ENCODE measurements at places on chromosomes 7 and 10. TPM values are rescaled to one million over a fixed set of nuclear protein-coding genes. Genes with fewer than 3 reads are reported as not detected.

CTNNA3 gene
- 4.3 TPM for polyA plus RNA-seq

DNA sequence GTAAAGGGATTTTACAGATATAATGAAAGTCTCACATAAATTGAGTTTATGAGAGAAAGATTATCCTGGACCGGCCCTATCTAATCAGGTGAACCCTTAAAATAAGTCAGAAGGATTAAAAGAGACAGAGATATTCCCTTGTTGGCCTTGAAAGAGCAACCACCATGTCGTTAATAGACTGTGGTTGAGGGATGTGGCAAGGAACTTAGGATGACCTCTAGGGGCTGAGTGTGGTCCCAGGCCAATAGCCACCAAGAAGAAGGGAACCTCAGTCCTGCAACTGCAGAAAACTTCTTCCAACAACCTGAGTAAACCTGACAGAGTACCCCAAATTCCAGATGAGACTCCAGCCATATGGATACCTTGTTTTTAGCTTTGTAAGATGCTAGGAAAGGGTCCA lies 121.5 kb downstream of the POLR1F start:
- DNase-seq, result no peak

GALNT11 gene
- 127 TPM for polyA plus RNA-seq

ZNF800 gene
- 25.3 TPM for polyA plus RNA-seq

DNA sequence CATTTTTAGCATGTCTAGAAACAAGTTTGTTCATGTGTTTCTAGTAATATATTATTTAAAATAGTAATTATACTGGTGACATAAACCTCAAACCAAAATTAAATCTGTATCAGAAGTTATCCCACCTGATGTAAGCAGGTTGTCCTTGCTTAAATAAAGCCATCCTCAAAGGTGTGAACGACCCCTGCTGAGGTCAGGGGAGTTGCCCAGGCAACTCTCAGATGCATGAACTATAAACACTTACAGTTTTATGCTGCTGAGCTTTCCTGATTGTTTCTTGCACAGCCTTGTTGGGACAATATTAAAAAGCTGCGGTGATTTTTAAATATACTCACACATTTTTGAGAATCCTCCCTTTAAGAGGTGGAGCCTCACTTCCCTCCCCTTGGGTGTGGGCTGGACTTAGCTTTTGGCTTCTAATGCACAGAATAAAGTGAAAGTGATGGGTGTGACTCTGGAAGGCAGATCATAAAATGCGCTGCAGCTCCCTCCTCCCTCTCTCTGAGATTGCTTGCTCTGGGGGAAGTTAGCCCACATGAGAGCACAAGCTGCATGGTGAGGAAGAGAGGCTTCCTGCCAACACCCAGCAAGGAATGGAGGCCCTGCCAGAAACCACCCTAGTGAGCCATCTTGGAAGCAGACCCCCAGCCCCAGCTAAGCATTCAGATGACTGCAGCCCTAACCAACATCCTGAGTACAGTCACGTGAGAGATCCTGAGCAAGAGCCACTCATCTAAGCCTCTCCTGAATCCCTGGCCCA lies 152.7 kb downstream of the SKIDA1 start:
- DNase-seq, result peak; percentile 68

PLA2G12B gene
- 10.4 TPM for polyA plus RNA-seq

TMEM213 gene
- polyA plus RNA-seq, result 39.2 TPM

- no peak for DNase-seq
Observed at GRCh38 chr7:135194494-135195095, 16.7 kb downstream of the WDR91 start.

DNA sequence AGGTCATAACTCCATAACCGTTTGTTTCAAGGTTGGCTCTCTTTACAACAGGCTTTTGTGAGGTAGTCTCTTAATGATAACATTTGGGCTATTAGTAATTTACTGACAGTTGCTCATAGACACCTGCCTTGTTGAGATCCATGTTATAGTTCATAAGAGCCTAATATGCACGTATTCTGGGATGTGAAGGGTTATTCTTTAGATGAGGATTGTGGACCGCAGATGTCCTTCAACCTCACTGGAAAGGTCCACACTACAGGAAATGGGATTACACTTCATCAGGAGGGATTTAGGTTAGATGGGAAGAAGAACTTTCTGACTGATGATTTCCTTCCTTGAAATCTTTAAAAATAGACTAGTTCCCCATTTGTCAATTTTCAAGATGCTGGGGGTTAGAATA lies 62.8 kb downstream of the SAMD9 start:
- DNase-seq, result no peak

- no peak for DNase-seq
Observed at GRCh38 chr7:1457949-1458682, 1.2 kb downstream of the MICALL2 start.

DNA sequence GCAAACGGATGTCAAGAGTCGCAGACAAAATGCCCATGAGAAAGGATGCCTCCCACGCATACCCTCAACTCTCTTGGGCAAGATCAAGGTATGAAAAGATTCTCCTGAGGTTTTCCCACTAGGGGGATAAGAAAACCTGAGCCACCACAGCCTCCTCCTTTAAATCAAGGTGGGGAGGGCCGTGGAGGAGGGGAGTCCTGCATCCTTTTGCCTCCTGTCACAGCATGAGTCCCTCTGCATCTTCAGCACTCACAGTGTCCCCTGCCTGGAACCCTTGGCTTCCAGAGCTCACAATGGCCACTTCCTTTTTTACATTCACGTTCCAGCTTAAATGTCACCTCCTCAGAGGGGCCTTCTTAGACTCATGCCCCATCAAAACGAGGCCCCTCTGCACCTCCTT lies 207.6 kb downstream of the GLI3 start:
- no peak for DNase-seq

DNA sequence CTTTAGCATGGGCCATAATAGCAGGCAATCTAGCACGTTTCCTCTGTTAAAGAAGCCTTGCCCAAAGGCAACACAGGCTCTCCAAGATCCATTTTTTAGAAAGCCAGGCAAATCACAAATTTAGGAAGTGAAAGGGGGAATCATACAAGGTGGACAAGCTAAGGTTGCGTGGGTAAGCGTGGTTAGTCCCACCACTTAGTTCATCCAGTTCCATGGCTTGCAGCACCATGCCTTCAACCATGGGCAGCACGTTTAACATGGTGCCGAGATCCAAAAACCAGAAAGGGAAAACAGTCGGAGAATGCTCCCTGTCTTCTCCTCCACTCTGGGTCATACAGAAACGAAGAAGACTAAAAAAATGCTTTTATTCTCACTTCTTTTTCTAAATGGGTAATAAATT lies 234.4 kb upstream of the IMMP2L start:
- DNase-seq, result no peak

DNA sequence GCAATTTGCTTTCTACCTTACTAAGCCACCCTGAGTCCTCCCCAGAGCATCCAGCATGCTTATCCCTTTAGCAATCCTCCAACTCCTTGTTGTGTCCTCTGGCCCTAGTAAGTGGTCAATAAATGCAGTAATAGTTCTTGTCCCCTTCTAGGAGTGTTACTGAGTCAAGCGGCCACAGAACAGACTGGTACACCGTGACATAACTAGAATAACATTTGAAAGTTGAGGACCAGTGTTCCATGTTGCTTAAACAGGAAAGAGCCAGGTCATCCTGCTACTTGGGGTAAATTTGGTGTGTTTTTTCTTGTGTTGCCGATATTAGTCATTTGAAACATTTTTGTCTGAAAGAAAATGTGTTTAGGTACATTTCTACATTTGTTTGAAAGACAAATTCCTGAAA lies 4.8 kb upstream of the CDK6 start:
- no peak for DNase-seq

PAPSS2 gene
- 37.2 TPM for polyA plus RNA-seq

LOXL4 gene
- 3.7 TPM for polyA plus RNA-seq

DNA sequence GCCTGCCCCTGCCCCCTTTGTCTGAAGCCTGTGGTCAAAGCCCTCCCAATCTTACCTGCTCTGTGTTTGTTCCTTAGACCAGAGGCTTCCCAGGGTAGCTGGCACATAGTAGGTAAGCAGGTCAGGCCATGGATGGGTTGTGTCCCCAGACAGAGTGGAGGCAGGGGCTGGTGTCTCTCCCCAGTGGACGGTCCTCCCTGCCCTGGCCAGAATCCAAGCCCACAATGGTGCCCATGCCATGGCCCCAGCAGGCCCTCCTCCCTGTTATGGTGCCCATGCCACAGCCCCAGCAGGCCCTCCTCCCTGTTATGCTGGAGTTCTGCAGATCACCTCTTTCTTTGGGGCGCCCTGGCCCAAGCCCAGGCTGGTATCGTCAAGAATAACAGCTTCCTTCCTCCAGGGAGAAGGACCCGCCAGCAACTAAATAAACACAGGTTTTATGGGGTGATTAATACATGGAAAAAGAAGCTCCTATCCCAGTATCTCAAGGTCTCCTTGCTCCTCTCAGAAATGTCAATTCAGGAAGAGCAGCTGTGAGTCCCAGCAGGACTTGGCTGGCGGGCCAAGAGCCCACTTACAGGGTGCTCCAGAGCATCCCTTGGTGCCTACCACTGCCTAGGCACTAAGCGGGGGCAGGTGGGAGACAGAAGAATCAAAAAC lies 82.0 kb downstream of the NEURL1 start:
- DNase-seq, result no peak

DNA sequence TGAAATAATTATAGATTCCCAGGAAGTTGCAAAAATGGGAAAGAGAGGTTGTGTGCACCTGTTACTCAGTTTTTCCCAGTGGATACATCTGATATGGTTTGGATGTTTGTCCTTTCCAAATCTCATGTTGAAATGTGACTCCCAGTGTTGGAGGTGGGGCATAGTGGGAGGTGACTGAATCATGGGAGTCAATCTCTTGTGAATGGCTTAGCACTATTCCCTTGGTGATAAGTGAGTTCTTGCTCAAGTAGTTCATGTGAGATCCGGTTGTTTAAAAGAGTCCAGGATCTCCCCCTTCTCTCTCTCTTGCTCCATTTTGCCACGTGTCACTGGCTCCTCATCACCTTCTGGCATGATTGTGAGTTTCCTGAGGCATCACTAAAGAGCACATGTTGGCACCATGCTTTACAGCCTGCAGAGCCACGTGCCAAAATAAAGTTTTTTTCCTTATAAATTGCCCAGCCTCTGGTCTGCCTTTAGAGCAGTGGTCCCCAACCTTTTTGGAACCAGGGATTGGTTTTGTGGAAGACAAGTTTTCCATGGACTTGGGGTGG lies 149.2 kb downstream of the RAMP3 start:
- no peak for DNase-seq

DNA sequence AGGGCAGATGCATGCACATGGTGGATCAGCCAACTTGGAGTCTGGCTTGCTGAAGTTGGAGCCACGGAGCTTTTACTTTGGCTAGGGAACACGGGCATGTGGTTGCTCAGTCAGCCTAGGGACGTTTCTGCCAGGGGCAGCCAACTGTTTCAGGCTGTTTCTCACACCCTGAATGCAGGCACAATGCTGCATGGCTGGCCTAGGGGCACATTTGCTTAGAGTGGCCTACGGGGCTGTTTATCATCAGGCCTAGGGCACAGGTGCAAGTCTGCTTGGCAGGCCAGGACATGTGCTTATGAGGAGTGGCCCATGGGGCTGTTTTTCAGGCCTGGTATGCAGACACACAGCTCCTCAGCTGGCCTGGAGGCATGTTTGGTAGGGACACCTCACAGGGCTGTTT lies 107.4 kb downstream of the GSAP start:
- no peak for DNase-seq

IKZF1 gene
- 1.3 TPM for polyA plus RNA-seq

GRCh38 chr10:92845921-92846320 lies 2.4 kb upstream of the EXOC6 start:
- no peak for DNase-seq

DNA sequence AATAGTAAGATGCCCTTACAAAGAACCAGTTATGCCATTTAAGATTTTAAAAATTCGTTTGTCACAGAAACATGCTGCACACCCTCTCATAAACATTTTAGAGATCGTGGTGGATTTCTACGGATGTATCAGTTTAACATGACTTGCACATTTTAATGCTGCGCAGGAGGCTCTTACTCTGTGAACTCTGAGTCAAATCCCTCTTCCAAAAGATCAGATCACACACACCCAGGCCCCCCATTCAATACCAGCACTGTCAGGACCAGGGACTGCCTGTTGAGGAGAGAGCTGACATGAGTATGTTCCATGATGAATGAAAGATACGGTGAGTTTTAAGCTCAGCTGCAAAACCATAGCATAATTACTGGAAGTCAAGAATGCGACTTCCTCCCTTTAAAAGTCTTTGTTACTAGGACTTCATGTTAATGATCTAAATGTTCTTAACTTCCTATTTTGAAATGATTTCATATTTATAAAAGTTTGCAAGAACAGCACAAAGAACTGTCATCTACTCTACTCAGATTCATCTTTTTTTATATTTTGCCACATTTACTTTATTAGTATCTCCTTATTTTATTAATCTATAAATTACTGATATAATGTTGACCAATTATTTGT lies 500.2 kb downstream of the GLRX3 start:
- no peak for DNase-seq

HKDC1 gene
- polyA plus RNA-seq, result 15.3 TPM

- DNase-seq, result no peak
Observed at GRCh38 chr10:101053516-101053915, 8.3 kb upstream of the KAZALD1 start.

EVX1 gene
- 0.07 TPM for polyA plus RNA-seq

DNA sequence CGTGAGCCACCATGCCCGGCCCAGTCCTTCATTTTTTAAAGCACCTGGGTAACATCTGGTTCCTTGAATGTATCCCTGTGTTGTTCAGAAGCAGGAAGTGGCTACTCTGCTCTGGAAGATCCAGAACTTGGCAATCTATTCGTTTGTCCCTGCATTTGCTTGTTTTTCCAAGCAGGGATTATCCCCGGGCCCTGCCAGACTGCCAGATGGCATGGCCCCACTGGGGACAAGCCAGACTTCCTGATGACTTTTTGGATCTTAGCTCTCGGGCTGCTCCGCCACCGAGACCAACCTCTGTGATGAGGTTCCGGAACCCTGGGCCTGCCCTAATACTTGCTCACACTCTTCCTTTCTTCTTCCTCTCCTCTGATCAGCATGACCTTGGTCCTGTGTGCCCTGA lies 496.7 kb downstream of the TYW1 start:
- no peak for DNase-seq

CYP26C1 gene
- 0.05 TPM for polyA plus RNA-seq

GSTO2 gene
- polyA plus RNA-seq, result 52.8 TPM

- no peak for DNase-seq
Observed at GRCh38 chr10:62980687-62981086, 152.4 kb upstream of the NRBF2 start.

- DNase-seq, result no peak
Observed at GRCh38 chr10:82331716-82332115, 456.7 kb downstream of the NRG3 start.

All from left kidney (tissue), 8 donors.